T-helper 1 cell (primary cell): ENCODE measurements at places on chromosomes 5 and 9.

DNA sequence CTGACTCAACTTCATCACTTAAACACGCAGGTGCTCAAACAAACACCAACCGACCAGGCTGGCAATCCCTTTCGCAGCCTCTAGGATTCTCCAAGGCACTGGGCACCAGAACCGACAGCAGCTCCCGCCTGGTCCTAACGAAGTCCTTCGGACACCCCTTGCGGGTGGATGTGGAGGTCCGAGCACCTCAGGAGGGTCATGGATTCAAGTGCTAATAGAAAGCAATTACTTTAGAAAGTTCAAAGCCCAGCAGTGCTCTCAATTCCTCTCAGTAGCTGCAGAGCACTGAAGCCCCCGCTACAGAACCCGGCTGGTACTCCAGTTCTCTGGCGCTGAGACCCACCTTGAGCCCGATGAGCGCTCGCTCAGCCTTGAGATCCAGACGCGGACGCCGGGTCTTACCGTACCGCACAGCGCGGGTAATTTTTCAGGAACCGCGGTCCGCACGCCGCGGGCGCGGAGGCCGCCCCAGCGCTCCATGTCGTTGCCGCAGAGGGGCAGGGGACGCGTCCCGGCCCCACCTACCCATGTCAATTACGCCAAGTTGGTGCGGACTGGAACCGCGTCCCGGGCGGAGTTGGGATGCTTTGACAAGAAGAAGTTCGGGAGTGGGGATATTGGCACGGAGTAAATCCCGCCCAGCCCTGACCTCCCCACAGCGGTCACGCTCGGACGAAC is 638 bp downstream of the MARCHF3 start:
- DNase-seq, result peak; percentile 12

GRCh38 chr9:121282277-121283079 is 14.5 kb downstream of the GSN start:
- DNase-seq, result no peak

DNA sequence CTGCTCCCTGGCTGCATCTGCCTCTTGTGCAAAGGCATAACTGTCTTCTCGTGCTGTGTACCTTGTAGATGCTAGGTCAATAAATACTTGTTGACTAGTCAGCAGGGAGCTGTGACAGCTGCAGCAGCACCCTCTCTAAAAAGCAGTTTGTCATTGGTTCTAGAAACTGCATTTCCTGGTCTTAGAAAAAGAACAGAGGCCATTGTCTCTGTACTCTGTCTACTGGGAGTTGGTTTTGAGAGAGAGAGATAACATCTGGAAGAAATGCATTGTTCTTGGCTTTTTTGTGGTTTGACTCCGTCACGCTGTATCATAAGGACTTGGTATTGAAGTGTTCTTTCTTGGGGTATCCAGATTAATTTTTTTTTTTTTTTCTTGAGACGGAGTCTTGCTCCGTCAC is 32.3 kb downstream of the SH3GLB2 start:
- no peak for DNase-seq

- no peak for DNase-seq
These were observed 16.2 kb upstream of the PTGS1 start for GRCh38 chr9:122354536-122355199.

- DNase-seq, result no peak
These were observed 1.1 kb upstream of the BNC2 start for GRCh38 chr9:16871336-16872151.

- DNase-seq, result no peak
These were observed 124.5 kb downstream of the C5orf15 start for GRCh38 chr5:133843911-133844310.

GRCh38 chr9:87324613-87325194 is 173.0 kb upstream of the DAPK1 start:
- DNase-seq, result no peak

DNA sequence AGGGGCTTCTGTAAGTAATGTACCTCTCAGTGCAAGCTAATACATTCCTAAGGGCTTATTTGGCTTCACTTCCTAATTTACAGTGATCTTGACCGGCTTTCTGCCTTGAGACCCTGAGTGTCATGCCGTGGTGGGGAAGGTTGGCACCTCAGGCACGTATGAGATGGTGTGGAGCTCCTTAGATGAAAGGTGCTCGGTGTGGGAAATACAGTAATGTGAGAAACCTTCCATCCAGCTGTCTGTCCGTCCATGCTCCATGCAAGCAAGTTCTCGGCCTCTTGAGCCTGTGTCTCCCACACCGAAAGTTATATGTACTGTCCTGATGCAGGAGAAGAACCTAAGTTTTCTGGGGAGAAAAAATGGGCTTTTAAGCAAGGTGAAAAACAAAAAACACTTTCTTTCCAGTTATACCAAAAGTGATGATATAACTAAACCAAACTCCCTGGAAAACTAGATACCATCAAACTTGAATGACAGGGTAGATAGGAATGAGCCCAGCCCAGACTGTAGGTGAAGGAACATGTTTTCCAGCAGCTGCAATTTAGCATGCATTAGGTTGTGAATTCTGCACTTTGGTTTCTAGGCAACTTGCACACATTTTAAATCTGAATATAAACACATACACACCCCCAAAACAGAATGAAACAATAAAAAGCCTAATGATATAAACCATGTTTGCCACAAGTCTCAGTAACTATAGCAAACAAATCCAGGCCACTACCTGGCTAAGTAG is 279.6 kb downstream of the FANCC start:
- DNase-seq, result no peak

GRCh38 chr5:172146748-172147092 is 41.3 kb downstream of the STK10 start:
- no peak for DNase-seq

- DNase-seq, result no peak
These were observed 503.4 kb downstream of the PDE4D start for GRCh38 chr5:59390074-59390659.

- no peak for DNase-seq
These were observed 4.4 kb downstream of the CRB2 start for GRCh38 chr9:123360161-123361085.

DNA sequence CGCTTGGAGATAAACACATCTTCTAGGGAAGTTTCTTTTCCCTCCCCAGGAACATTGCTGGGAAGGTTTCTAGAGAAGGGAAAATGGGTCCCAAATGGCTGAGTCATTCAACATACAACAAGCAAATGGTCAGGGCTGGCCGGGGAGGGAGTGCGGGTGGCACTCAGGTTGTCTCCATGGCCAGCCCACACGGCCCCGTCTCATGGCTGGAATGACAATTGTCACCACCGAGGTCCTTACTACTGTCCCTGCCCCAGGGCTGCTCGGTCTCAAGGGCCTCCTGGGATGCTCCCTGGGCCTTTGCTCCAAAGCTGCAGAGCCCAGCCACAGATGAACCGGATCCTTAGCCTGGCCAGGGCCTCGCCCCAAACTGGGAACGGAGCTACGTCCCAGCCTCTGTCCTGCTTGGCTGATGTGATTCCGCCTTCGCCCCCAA is 121.9 kb downstream of the FGF18 start:
- DNase-seq, result no peak

DNA sequence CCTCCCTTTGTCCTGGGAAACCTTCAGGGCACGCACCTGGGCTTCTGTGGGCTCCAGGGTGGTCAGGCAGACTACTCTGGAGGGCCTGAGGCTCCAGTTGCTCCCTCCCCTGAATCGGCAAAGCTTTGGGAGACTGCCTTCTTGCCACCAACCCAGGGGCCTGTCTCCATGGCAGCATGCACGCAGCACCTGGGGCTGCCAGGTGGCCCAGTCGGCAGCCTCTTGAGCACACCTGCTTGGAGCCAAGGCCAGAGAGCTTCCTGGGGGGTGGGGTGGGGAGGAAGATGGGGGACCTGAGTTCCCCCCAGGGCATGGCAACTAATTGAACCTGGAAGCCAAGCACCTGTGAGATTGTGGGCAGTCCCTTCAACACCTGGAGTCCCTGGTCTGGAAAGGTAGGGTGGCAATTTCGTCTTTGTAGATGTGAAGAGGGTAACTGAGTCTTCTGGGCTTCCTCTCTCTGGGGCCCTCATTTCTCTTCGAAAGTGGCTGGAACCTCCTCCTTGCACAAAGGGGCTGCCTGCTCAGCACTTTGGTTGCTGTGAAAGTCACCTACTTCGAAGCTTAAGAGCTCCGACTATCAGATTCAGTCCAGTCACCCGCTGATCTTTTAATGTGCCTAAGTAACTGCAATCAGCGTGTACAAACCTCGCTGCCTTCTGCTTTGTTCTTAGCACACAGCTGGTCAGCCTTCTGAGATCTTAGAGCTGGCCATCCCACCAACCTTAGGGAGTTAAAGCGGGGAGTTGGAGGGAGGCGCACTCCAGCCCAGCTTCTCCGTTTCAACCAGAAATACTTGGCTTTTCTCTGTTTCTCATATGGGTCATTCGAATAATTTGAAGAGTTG is 4.0 kb downstream of the RNF183 start:
- no peak for DNase-seq

DNA sequence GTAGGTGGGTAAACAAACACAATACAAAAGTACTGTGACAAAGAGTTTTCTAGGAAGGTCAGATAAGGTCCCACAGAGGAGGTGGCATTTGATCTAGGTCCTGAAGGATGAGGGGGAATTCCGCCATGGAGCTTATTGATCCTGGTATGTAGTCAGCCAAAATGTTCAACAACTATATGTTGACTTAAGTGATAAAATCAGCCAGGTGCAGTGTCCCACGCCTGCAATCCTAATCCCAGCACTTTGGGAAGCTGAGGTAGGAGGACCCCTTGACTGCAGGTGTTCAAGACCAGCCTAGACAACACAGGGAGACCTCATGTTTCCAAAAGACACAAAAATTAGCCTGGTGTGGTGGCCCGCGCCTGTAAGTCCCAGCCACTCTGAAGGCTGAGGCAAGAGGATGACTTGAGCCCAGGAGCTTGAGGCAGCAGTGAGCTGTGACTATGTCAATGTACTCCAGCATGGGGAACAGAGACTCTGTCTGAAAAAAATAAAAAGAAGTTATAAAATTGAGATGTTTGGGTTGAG is 46.4 kb upstream of the PLIN2 start:
- no peak for DNase-seq

DNA sequence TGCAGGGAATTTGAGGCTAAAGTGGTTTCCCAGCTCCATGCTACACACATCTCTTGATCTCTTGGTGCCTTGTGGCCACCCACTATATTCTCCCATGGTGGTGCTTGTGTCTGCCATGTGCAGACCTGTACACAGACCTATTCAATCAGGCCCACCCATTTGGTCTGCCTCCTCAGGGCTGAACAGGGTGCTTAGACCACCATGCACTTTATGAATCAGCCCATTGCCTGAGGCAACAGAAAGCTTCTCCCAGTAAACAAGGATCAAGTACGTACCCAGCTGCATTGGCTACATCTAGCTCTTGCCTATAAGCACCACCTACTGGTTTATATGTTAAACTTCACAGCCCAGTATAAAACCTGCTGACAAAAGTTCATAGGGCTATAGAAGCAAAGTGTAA is 664.3 kb upstream of the EDIL3 start:
- no peak for DNase-seq

DNA sequence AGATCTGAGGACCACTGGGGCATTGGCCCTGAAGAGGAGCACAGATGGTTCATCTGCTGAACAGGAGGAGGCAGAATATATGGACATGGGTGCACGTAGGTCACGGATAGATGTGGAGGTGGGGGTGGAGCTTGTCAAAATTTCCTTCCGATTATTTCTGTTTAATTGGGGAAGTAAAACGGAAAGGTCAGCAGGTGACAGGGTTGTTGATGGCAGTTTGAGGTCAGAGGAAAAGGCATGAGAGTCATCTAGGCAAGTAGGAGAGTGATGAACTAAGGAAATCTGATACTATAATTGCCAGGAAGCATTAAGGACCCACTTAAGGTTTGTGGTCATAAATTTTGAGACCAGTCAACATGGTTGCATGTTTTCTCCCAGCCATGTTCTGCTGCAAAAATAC is 8.4 kb upstream of the FAM81B start:
- no peak for DNase-seq

GRCh38 chr9:97543561-97543960 is 42.1 kb downstream of the TMOD1 start:
- DNase-seq, result no peak

DNA sequence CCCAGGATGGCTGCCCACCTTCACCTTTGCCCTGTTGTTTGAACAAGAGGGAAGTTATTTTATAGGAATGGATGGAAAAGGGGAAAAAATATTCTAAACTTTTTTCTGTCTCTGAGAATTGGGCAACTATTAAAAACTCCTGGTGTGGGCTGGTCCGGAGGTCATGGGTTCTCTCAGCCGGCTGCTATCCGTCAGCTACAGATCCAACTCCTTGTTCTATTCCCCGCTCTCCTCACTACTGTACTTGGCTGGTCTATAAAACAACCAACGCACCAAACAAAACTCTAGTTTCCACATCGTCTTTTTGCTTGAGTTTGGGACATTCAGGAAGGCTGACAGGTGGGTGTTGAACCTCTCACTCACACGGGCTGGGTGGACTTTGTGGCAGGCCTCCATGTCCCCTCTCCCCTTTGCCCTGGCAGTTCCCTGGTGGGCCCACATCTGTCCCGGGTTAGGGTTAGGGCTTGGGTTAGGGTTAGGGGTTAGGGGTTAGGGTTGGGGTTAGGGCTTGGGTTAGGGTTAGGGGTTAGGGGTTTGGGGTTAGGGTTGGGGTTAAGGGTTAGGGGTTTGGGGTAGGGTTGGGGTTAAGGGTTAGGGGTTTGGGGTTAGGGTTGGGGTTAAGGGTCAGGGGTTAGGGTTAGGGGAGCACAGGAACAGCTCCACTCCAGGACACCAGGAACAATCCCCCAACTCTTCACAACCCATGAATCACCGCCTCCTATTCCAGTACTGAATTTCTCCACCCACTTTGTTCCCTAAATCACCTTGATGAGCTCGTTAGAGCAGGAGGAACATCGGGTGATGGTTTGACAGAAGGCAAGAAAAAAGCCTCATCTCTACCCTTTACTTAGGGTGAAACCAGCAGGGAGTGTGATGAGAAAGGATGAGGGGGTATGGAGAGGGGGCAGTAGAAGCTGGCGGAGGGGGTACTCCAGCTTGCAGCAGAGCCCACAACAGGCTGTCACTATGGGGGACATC is 302.1 kb upstream of the IRX4 start:
- no peak for DNase-seq

- DNase-seq, result no peak
These were observed 370.3 kb downstream of the NNT start for GRCh38 chr5:43973318-43973717.

GRCh38 chr9:121218357-121219027 is 16.8 kb upstream of the RAB14 start:
- no peak for DNase-seq

- no peak for DNase-seq
These were observed 136.1 kb downstream of the PAM start for GRCh38 chr5:102891175-102891574.

DNA sequence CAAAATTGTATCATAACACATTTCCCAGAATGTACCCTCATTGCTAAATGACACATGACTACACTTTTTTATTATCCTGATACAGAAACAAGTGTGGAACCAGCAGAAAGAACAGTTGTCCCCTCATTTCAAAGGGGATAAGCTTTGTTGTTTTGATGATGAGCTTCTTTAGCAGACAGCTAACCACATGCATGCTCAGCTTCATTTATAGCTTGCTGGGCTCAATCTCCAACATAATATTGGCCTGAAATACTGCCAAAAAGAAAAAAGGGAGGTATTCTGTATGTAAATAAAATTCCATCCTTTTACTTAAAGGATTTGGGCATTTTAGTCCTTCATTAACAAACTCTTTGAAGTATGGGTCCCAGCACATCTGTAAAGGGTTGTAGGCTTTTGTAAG is 120.4 kb downstream of the SPATA31D1 start:
- DNase-seq, result no peak
